ENCODE measurements at places on chromosomes 12 and 14.

- DNase-seq, result peak; percentile 48
Measured at GRCh38 chr14:70144046-70144445, 44.7 kb downstream of the SLC8A3 start.

- peak; percentile 64 for DNase-seq
Measured at GRCh38 chr12:94149781-94150239, 1.4 kb downstream of the PLXNC1 start.

GRCh38 chr14:75831952-75832351, 149.8 kb downstream of the TGFB3 start:
- DNase-seq, result no peak

DNA sequence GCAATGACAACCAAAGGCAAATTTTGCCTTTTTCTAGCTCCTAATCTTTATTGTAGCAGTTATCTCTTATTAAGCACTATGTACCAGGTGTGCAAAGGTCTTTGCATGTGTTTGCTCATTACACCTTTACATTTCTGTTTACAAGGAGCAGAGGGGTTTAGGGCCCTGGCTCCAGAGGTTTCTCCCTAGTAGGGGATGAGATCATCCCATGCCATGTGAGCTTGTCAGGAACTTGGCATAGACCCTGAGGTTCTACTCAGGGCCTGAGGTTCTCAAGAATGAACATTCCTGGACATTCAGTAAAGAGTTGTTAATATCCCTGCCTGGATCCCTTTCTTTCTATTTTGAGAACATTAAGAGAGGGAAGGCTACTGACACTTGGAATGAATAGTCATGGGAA, 292.0 kb downstream of the RPAP3 start:
- DNase-seq, result no peak

DNA sequence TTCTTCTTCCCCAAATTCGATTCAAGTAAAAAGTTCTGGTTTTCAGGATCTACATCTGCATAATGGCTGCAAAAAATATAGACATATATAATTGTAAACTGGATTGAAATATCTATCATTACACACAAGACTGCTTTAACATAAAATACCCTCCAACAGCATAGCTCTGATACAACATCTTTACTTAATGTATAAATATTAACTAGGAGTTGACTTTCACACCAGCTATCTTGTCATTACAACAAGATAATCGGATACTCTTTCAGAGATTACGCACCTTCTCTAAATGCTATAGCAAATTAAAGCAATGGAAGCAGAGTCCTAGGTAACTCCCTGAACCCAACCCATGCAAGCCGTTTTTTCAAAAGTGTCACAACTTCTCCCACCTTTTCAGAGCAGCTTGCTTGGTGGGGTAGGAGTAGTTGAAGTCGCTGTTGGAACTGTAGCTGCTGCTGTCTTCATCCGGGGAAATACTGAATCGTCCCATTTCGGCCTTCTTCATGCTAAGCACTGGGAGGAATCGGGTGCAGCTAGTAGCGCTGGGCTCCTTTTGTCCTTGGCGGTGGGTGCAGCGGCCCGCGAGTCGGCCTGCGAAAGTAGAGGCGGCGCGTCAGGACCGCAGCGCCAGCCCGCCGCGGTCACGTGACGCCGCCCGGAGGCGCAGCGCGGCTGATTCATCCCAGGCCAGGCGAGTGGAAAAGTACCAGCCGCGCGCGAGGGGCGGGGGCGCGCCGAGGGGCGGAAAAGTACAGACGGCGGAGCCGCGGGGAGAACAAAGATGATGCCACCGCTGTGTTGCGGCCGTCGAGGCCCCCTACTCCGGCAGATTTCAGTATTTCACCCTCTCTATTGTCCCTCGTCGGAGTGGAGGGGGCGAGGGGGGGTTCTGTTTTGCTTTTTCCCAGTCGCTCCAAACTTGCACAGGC, 1.5 kb downstream of the SLC38A2 start:
- DNase-seq, result peak; percentile 96

DNA sequence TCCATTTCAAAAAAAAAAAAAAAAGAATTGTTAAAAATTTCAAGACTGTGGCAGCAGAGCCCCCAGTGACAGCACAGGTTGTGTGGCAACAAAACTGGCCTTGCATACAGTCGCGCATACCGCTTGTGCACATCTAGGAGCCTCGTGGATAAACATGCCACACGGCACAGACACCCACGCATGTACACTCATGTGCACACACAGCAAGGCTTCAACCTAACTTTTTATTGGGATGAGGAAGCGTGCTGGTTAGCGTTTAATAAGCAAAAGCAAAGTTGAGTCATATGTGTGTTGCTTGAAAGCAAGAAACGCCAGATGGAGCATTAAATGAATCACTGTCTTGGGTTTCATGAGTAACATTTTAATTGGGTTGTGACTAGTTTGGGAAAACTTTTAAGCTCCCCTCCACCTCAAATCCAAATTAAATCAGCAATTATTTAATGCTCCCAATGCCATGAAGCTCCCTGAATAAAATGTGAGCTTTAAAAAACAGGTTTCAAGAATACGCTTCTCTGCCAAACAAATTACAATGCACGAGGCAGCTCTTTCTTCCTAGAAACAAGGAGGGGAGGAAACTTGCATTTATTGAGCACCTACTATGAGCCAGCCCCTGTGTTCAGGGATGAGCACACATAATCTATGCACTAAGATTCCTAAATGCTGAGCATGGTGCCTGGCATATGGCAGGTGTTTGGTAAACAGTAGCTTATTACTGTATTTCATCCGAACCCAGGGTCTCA, 35.7 kb upstream of the EML1 start:
- DNase-seq, result no peak
